ENCODE measurements at places on chromosomes 2 and 18.

DNA sequence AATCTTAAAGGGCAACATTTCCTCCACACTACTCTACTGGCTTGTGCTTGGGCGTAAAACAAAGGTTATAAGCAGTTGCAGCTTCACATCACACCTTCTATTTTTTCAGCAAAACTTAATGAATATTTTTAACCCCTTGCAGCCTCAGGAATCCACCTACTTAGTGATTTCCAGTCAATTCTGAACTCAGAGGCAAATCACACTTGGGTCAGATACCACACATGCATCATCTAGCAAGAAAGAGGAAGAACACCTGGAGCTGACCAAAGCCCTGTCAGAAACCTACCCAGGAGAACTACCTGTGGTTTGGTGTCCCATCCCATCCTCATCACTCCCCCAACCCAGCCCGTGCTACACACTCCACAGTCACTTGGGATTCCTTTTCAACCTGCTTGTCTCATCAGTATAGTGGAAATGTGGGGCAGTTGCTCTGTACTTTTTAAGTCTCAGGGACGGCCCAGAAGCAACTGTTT, 25.5 kb downstream of the PIAS2 start:
- H3K4me3 ChIP-seq = no peak overlapping the region
- no peaks in the 10 kb centered on the region for H3K4me1 ChIP-seq
- no peak for DNase-seq
- H3K27me3 ChIP-seq = no peaks in the 10 kb centered on the region
- no peak overlapping the region for H3K27ac ChIP-seq

DNA sequence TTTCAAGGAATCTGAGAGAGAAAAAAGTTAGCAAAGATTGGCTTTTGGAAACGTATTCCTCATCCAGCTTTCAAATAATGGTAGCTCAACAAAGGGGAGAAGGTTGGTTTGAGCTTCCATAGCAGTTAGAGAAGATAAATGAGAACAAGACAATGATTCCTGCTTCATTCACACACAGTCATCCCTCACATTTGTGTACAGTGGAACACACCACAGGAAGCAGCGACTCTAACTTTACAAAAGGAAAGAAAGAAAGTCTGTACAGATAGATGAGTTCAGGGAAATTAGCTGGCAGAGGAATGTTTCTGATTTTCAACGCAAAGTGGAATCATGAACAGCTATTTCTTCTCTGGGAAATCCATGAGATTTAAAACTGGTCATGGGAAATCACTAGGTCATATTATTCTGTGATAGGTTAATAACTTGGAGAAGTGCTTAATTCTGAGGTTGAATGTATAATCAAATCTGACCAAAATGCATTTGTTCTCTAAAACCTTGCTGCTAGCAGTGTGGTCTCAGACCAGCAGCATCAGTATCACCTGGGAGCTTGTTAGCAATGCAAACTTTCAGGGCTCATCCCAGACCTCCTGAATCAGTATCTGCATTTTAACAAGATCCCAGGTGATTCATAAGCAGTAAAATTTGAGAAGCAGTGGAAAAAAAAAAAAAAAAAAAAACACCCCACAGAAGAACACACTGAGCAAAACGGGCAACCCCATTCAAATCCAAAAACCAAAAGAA, 112.0 kb downstream of the GRB14 start:
- DNase-seq = no peak
- no peak overlapping the region for H3K27ac ChIP-seq
- H3K27me3 ChIP-seq = peaks cover 3% of the 10 kb centered on the region
- H3K4me1 ChIP-seq = no peaks in the 10 kb centered on the region
- H3K36me3 ChIP-seq = no peaks in the 10 kb centered on the region

- H3K36me3 ChIP-seq = no peaks in the 10 kb centered on the region
Measured at GRCh38 chr18:42242758-42243157, 287.7 kb downstream of the PIK3C3 start.

DNA sequence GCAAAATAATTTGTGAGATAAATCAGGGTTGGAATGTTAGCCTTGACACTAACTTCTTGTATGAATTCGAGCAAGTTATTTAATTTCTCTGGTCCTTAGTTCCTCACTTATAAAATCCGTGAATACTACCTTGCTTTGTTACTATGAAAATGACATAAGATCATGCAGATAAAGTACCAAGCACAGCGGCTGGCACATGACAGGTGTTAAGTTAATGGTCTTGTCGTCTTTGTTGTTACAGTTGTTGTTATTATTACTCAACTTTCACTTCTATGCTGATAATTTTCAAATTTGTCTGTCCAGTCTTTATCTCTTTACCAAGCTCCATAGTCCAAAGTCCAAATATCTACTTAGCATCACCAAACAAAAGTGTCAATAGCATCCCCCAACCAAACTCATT, 482.1 kb downstream of the ARHGAP15 start:
- H3K4me3 ChIP-seq = no peak overlapping the region
- no peak overlapping the region for H3K27ac ChIP-seq
- H3K36me3 ChIP-seq = no peaks in the 10 kb centered on the region
- H3K4me1 ChIP-seq = peaks cover 11% of the 10 kb centered on the region
- H3K27me3 ChIP-seq = no peaks in the 10 kb centered on the region

- no peaks in the 10 kb centered on the region for H3K4me1 ChIP-seq
- H3K36me3 ChIP-seq = no peaks in the 10 kb centered on the region
- peaks cover 10% of the 10 kb centered on the region for H3K27me3 ChIP-seq
- H3K27ac ChIP-seq = no peak overlapping the region
- no peak overlapping the region for H3K4me3 ChIP-seq
Measured at GRCh38 chr2:234102112-234102511, 51.6 kb downstream of the SPP2 start.

DNA sequence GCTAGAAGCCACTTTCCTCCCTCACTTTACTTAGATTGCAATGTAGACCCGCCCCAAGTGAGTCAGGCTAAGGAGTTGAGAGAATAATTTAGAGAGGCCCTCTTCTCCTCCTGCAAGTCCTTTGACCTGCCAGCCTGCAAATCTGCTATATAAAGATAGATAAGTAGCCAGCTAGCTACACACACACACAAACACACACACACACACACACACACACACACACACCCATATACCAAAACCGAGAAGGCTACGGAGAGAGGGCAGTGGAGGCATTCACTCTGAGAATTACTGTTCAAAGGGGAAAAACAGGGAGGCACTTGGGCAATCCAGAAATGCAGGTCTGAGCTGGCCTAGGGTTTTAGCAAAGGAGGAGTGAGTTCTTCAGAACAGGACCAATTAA, 23.0 kb upstream of the SMAD7 start:
- H3K27ac ChIP-seq = peak overlapping the region; percentile 59
- H3K36me3 ChIP-seq = no peaks in the 10 kb centered on the region
- H3K4me1 ChIP-seq = peaks cover 23% of the 10 kb centered on the region
- H3K27me3 ChIP-seq = peaks cover 9% of the 10 kb centered on the region
- DNase-seq = no peak
- peak overlapping the region; percentile 43 for H3K4me3 ChIP-seq

DNA sequence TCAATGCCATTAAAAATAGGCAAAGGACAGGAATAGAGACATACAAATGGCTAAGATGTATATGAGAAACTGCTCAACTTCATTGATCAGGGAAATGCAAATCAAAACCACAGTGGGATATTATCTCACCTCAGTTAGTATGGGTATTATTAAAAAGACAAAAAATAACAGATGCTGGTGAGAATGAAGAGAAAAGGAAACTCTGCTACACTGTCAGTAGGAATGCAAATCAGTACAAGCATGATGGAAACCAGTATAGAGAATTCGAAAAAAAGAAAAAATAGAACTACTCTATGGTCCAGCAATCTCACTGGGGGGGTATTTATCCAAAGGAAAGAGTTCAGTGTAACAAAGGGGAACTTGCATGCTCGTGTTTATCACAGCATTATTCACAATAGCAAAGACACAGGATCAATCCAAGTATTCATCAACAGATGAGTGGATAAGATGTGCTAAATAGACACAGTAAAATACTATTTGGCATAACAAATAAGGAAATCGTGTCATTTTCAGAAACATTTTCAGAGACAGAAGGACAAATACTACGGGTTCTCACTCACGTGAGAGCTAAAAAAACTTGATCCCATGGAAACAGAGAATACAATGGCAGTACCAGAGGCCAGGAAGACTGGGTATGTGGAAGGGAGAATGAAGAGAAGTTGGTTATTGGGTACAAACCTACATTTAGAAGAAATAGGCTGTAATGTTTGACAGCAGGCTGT, 60.6 kb downstream of the CCDC74A start:
- no peak overlapping the region for H3K4me3 ChIP-seq
- DNase-seq = no peak
- H3K36me3 ChIP-seq = no peaks in the 10 kb centered on the region

DNA sequence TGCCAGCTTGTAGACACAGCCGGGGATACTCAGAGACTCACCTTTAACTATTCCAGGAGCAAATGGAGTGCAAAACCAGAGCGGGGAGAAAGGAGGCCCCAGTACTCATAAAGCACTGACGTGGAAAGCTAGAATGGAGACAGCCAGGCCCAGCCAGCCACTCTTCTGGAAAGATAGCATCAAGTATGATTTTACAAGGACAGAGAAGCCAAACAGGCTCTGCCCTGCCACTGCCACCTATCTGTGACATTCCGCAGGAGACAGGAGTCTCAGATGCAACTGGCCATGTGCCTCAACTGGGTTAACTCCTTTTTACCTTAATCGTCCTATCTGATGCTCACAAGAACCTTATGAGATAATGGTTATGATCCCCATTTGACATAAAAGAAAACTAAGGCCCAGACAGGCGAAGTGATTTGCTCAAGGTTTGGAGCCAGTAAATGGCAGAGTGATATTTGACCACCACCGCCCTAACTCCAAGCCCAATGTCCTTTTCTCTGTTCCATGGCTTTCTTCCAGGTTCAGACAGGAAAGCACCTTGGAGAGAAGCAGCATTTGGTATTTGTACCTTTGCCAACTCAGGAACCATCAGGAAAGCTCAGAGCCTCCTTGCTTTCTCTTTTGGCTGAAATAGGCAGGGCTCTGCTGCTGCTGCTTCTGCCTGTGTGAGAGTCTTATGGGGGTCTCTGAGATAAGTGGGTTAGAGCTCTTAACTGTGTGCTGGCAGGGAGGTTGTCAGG, 15.6 kb downstream of the KIF3C start:
- peaks cover 27% of the 10 kb centered on the region for H3K4me1 ChIP-seq
- H3K27me3 ChIP-seq = peaks cover 4% of the 10 kb centered on the region
- H3K36me3 ChIP-seq = no peaks in the 10 kb centered on the region
- H3K4me3 ChIP-seq = no peak overlapping the region

DNA sequence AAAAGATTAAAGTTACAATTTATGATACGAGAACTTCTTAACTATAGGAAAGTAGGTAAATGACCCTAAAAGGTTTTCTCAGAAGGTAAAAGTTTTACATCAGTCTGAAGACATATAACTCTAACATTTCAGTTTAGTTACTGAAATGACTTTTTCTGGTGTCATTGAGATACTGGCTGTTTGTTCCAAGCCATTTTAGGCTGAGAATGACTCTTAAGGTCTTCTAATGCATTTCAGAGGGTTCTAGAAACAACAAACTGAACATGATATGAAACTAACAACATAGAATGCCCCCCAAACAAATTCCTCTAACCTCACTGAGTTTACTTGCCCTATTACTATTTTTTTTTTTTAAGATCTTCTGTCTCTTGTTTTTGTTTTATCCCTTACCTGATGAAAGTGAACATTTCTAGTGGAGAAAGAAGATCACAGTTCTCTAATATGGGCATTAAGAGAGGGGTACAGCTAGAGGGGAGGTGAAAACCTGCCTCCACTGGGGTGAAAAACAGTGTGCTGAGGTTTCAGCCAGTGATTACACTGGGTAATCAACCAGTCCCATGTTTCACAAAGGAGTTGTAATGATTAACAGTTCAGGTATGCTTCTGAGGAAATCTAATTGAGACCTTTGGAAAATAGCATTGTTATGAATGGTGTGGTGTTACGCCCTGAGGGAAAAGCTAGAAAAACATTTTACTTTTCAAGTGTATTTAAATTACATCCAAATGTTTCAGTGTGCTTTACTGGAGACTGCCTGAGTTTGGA, 11.2 kb downstream of the NABP1 start:
- peaks cover 98% of the 10 kb centered on the region for H3K4me1 ChIP-seq
- peaks cover 56% of the 10 kb centered on the region for H3K36me3 ChIP-seq
- no peaks in the 10 kb centered on the region for H3K27me3 ChIP-seq

GRCh38 chr18:51385270-51385669, 187.8 kb upstream of the MEX3C start:
- H3K27ac ChIP-seq = no peak overlapping the region
- no peak overlapping the region for H3K4me3 ChIP-seq
- no peak for DNase-seq
- no peaks in the 10 kb centered on the region for H3K36me3 ChIP-seq
- H3K27me3 ChIP-seq = no peaks in the 10 kb centered on the region

DNA sequence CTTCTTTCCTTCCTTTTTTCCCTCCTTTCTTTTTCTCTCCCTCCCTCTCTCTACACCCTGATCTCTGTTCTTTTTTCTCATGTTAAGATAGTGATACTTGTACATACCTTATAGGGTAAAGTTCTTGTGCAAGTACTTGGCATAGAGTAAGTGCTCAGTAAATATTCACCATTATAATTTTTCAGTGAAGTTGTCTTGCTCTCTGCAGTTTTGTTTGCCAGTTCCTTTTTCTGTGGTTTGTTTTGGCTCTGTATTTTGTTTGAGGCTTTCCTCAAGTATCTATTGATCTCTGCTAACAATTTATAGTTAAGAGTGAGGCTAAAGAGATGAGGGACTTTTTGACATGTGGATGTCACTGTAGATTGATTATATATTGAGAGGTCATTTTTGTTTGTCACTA, 48.0 kb downstream of the MTX2 start:
- H3K4me3 ChIP-seq = no peak overlapping the region
- peaks cover 12% of the 10 kb centered on the region for H3K4me1 ChIP-seq
- peaks cover 10% of the 10 kb centered on the region for H3K36me3 ChIP-seq
- H3K27ac ChIP-seq = no peak overlapping the region
- DNase-seq = no peak

DNA sequence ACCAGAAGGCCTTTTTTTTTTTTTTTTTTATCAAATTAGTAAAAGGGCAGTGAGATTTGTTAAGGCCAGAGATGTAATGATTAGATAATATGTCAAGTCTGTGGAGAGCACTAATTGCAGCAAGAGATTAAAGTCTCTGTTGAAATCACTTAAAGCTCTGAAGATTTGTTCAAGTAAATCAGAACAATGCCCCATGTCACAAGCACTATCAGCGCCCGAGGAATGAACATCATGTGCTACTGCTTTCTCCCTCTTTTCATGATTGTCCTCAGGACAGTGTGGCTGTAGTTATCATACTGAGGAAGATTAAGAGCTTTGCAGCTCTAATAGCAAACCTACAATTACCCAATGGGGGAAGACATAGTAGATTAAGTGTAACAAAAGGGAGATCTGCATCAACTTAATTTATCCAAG, 71.1 kb downstream of the TDRD15 start:
- no peak overlapping the region for H3K27ac ChIP-seq
- H3K4me3 ChIP-seq = no peak overlapping the region
- H3K27me3 ChIP-seq = no peaks in the 10 kb centered on the region
- no peak for DNase-seq
- no peaks in the 10 kb centered on the region for H3K4me1 ChIP-seq
